Activated CD4-positive, alpha-beta T cell treated with anti-CD3 and anti-CD28 coated beads for 24 hours (primary cell): ENCODE measurements at places on chromosomes 6 and 20.

- DNase-seq: no peak
Observed at GRCh38 chr6:89986650-89987074, 92.4 kb downstream of the GJA10 start.

- DNase-seq: no peak
Observed at GRCh38 chr20:41714030-41714429, 95.9 kb upstream of the CHD6 start.

GRCh38 chr6:29517728-29518440, 30.1 kb upstream of the MAS1L start:
- DNase-seq: no peak

DNA sequence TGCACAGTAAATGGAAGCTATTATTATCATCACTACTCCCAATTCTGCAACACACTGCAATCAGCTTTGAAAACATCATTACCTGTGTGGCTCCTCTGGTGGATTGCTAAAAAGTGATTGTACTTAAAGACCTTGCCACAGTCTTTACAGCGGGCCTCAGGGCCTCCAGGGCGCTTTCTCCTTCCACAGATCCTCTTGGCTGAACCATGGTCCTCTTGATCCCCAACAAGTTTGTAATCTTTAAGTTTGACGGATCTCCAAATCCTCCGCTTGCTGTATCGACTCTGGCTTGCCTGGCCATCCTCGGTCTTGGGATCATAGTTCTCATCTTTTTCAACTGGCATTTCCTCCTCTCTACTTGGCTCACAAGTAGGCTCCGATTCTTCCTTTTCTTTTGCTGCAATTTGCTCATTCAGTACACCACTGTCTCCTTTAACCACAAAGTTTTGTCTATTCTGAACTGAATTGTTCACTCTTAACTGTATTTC, 2.0 kb downstream of the ZBTB24 start:
- no peak for DNase-seq

DNA sequence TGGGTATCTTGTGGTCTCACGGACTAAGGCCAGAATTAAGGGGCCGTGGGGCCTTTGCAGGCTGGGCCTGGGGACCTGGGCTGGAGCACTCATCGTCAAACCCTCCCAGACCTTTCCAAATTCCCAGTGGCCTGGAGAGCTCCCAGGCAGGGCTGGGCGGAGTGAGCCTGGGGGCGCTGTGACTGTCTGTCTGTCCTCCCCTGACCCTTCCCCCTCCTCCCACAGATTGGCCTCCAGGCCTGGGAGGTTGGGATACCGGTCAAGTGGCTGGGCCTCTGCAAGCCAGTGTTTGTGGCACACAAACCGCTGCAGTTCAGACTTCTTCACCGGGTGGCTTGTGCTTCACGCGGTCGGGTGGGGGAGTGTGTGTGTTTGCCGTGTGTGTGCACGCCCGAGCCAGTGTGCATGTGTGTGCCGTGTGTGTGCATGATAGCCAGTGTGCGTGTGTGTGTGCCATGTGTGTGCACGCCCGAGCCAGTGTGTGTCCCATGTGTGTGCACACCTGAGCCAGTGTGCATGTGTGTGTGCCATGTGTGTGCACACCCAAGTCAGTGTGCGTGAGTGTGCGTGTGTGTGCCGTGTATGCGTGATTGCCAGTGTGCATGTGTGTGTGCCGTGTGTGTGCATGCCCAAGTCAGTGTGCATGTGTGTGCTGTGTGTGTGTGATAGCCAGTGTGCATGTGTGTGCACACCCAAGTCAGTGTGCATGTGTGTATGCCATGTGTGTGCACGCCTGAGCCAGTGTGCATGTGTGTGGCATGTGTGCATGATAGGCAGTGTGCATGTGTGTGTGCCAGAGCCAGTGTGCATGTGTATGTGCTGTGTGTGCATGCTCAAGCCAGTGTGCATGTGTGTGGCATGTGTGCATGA, 6.3 kb downstream of the RBBP8NL start:
- no peak for DNase-seq

GRCh38 chr6:32950449-32950848, 2.4 kb downstream of the HLA-DMA start:
- no peak for DNase-seq

DNA sequence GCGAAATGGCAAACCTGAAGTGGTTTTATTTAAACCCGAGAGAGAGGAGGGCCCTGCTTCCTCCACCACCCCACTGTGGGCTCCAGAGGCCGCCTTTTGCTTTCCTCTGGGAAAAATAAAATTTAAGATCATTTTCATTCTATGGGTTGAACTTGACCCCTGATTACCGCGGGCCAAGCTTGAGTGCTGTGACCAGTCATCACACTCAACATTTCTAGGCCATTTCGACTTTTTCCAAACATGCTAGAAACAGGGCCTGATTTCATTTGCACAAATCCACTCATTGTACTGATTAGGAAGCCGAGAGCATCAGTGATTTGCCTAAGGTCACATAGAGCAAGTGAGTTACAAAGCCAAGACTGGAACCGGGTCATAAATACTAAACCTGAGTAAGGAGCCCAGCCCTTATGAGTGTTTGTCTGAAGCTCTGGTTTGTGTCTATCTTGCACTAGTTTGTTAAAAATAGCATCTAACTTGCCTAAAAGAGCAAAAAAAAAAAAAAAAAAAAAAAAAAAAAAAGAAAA, 179.7 kb downstream of the DLL1 start:
- no peak for DNase-seq

GRCh38 chr6:122726649-122727048, 52.9 kb upstream of the FABP7 start:
- no peak for DNase-seq

DNA sequence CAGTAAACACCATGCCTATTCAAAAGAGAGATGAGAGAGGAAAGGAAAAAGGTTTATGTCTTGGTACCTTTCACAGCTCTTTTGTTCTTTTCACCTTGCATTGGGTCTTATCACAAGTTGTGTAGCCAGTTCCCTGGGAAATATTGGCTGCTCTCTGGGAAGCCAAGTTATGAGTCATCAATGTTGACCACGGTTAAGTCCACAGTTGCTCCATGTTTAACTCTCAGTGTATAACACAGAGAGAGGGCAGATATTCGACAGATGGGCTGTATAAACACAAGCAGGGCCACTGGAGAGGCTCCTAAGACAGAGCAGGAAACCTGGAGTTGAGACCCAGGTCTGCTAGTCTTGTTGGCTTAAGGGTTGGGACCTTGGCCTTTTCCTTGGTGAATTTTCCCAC, 718.6 kb downstream of the QKI start:
- no peak for DNase-seq

- no peak for DNase-seq
Observed at GRCh38 chr6:100372326-100373091, 92.2 kb downstream of the SIM1 start.

GRCh38 chr20:18223409-18223808, 64.9 kb upstream of the ZNF133 start:
- DNase-seq: no peak

GRCh38 chr20:31440012-31440659, at the start of gene DEFB123:
Gene DEFB123 (plus strand): TSS chr20:31440632. CDS start chr20:31440699, 67 bp downstream.
- peak; percentile 8 for DNase-seq

DNA sequence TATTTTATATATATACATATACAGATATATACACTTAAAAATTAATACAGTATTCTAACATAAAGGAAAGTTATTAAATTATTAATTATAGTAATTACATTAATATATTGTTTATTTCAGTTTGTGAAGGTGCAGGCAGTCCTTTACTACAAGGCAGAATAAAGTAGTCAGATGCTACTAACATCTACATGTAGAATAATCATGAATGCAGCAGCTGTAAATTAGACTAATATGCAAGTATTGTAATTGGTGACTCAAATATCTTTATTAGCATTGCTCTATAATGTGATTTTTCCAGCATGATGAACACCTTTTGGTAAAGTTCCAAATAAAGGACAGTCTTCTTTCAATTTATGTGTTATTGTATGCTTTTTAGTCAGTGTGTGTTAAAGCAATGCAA, 17.3 kb downstream of the MYO6 start:
- no peak for DNase-seq

- DNase-seq: no peak
Observed at GRCh38 chr20:41248368-41249024, 69.0 kb downstream of the ZHX3 start.

DNA sequence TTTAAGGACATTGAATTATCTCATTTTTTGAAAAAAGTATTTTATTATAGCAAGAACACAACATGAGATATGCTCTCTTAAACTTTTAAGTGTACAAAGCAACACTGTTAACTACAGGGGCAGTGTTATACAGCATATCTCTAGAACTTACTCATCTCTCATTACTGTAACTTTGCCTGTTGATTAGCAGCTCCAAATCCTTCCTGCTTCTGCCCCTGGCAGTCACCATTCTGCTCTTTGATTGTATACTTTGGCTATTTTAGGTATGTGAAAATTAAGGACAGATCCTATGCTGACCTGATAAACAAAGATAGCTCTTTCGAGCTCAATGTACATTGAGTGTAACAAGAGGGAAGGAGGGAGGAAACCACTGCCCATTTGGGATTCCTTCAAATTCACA, 1349.8 kb upstream of the GJE1 start:
- DNase-seq: no peak

DNA sequence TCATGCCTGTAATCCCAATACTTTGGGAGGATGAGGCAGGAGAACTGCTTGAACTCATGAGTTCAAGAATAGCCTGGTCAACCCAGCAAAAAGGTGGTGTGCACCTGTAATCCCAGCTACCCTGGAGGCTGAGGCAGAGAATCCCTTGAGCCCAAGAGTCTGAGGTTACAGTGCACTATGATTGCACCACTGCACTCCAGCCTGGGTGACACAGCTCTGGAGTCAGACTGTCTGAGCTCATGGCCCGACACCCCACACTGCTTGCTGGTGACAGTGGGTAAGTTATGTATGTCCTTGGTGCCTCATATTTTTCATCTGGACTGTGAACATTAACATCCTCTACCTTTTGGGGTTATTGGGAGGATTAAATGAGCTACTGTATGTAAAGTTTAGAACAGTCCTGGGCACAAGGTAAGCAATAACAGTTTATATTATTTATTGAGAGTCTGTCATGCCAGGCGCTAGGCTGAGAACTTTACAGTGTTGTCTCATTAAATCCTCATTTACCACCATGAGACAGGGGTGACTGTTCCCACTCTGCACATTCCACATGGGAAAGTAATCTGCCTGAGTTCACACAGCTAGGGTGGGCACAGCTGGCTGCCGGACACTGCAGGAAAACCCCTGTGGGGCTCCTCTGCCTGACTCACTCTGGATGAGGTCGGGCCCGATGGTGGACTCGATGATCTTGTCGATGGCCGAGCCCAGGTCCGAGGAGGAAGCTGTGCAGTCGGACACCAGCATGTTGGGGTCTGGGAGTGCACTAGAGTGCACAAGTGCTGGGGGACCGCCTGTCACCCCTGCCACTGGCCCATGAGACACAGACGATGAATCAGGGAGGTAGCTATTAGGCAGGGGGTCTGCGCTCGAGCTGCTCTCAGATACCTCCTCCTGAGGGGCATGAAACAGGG, 2.9 kb downstream of the ZNF335 start:
- no peak for DNase-seq

GRCh38 chr20:25444556-25444955, 37.1 kb downstream of the GINS1 start:
- DNase-seq: no peak

DNA sequence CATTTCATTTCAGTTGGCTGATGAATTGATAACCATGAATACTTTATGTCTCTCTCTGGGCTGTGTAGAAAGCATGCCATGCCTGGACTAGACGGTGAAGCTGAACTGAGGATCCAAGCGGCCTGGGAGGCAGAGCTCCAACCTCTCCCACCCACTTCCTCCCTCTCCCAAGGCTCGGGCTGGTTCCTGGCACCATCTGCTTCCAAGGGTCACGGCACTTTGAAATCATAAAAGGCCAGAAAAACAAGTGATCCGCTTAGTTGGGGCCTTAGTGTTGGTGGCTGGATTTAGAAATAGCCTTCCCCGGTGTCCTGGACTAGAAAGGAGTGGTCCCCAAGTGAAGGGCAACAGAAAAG, 202.4 kb upstream of the PMEPA1 start:
- DNase-seq: no peak

DNA sequence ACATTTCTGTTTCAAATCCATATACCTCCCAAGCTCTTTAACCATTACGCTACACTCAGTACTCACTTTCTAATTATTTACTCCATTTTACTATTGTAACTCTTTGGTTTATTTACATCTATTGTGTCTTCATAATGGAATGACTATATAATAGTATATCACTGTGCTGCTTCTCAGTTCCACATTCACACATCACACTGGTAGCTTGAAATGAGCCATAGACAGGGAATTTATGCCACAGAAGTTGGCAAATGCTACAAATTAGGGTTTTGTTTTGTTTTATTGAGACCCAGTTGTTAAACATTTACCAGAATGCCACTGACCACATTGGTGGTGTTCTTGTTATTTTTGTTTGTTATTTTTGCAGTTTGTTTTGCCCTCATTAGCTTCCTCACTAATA, 213.9 kb downstream of the KCNQ5 start:
- no peak for DNase-seq

DNA sequence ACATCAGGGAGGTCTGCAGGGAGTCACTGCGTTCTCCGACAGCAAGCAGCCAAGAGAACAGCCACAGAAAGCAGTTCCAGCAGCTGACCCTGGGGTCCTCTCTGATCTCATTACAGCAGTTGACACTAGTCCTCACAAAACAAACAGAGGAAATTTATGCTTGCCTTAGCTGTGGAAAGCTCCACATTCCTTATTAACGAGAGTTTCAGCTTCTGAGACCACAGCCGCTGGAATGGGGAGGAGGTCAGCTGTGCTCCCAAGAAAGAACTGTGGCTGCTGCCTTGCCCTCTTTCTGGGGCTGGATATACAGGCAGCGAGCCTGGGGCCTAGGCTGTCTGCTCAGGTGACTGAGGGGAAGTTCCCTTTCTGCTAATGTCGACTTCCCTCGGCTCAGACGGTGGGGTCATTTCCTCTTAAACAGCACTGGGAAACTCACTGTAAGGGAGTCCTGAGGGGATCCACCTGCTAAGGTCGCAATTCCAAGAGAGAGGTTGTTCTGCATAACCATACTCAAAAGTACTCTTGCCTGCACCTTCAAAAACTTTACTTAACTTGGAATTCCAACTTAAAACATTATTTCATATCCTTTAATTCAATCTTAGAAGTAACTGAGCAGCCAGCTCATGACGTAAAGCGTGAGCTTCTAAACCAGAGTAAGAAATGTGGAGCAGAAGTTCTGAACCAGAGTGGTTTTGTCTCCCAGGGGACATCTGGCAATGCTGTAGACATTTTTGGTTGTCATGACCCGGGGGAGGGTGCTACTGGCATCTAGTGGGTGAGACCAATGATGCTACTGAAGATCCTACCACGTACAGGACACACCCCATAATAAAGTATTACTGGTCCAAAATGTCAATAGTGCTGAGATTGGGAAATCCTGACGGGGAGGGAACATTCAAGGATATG, 80.3 kb downstream of the BACH2 start:
- DNase-seq: no peak

DNA sequence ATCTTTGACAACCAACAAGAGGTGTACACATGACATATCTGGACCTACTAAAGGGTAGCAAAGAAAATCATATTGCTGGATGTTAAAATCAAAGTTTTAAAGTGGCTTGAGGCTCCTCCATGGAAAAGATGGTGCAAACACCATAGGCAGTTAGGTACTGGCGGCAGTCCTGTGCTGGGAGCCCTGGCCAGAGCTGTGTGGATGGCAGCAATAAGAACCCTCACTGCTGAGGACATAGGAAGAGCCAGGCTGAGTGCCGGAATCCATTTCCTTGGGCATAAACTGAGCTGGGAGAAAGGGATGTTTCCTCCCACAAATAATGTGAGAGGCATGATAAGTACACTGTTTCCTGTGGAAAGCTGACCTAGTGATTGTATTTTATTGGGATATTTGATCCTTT, 89.9 kb downstream of the ARID1B start:
- DNase-seq: no peak
